Chondrocyte (in vitro differentiated cells): ENCODE measurements at places on chromosomes 16 and 17. TPM values are rescaled to one million over a fixed set of nuclear protein-coding genes. Genes with fewer than 3 reads are reported as not detected.

GRCh38 chr16:21952040-21952792 is 945 bp upstream of the UQCRC2 start:
- H3K36me3 ChIP-seq = no peaks in the 10 kb centered on the region
- H3K27ac ChIP-seq = peak overlapping the region; percentile 98
- H3K27me3 ChIP-seq = peaks cover 1% of the 10 kb centered on the region
- H3K4me1 ChIP-seq = peaks cover 30% of the 10 kb centered on the region

- no peak overlapping the region for H3K27ac ChIP-seq
- H3K4me3 ChIP-seq = no peak overlapping the region
- H3K27me3 ChIP-seq = peaks cover 3% of the 10 kb centered on the region
- H3K36me3 ChIP-seq = no peaks in the 10 kb centered on the region
- DNase-seq = no peak
These were observed 33.5 kb upstream of the DNAH9 start for GRCh38 chr17:11564589-11565380.

- no peak for DNase-seq
- H3K4me3 ChIP-seq = no peak overlapping the region
- no peak overlapping the region for H3K27ac ChIP-seq
- H3K4me1 ChIP-seq = peaks cover 9% of the 10 kb centered on the region
- H3K27me3 ChIP-seq = no peaks in the 10 kb centered on the region
These were observed 11.8 kb downstream of the PEMT start for GRCh38 chr17:17579691-17580090.

GRCh38 chr16:15980329-15980728 is 30.9 kb downstream of the ABCC1 start:
- H3K27ac ChIP-seq = peak overlapping the region; percentile 81
- no peak overlapping the region for H3K4me3 ChIP-seq
- no peak for DNase-seq
- H3K27me3 ChIP-seq = no peaks in the 10 kb centered on the region

DNA sequence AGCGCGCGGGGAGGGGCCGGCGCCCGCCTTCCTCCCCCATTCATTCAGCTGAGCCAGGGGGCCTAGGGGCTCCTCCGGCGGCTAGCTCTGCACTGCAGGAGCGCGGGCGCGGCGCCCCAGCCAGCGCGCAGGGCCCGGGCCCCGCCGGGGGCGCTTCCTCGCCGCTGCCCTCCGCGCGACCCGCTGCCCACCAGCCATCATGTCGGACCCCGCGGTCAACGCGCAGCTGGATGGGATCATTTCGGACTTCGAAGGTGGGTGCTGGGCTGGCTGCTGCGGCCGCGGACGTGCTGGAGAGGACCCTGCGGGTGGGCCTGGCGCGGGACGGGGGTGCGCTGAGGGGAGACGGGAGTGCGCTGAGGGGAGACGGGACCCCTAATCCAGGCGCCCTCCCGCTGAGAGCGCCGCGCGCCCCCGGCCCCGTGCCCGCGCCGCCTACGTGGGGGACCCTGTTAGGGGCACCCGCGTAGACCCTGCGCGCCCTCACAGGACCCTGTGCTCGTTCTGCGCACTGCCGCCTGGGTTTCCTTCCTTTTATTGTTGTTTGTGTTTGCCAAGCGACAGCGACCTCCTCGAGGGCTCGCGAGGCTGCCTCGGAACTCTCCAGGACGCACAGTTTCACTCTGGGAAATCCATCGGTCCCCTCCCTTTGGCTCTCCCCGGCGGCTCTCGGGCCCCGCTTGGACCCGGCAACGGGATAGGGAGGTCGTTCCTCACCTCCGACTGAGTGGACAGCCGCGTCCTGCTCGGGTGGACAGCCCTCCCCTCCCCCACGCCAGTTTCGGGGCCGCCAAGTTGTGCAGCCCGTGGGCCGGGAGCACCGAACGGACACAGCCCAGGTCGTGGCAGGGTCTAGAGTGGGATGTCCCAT is 232.8 kb downstream of the SEC14L1 start:
- H3K4me1 ChIP-seq = peaks cover 62% of the 10 kb centered on the region
- DNase-seq = peak; percentile 92
- peak overlapping the region; percentile 94 for H3K27ac ChIP-seq
- H3K27me3 ChIP-seq = no peaks in the 10 kb centered on the region

- H3K4me3 ChIP-seq = peak overlapping the region; percentile 67
- DNase-seq = no peak
- H3K27ac ChIP-seq = peak overlapping the region; percentile 32
- H3K27me3 ChIP-seq = no peaks in the 10 kb centered on the region
- H3K4me1 ChIP-seq = peaks cover 27% of the 10 kb centered on the region
- H3K36me3 ChIP-seq = peaks cover 5% of the 10 kb centered on the region
These were observed 741 bp upstream of the TLCD3A start for GRCh38 chr17:731644-732066.

DNA sequence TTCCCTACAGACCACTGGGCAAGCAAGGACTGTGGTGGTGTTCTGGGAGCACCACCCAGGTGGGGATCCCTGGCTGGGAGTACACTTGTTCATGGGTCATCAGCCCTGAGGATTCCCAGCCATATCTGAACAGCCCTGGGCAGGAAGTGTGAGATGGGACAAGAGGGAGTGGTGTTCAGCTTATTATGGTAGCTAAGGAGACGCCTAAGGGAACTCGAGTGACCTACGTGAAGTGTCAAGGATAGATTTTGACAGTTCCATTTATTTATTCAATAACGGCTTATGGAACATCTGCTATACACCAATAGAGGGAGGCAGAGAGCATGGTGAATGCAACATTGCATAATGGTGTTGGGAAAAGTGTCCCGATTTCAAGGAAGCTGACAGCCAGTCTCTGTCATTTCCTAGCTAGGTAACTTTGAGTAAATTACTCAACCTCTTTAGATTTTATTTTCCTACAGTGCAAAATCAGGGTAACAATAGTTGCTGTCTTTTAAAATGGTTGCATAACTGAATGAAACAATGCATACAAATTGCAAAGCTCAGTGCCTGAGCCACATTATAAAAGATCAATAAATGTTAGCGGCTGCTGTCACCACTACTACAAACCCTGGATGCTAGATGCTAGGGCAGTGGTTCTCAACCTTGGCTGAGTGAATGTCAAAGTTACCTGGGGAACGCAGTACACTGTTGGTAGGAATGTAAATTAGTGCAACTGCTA is 534.1 kb downstream of the GRIN2A start:
- H3K4me1 ChIP-seq = no peaks in the 10 kb centered on the region
- H3K4me3 ChIP-seq = no peak overlapping the region
- H3K36me3 ChIP-seq = no peaks in the 10 kb centered on the region
- no peak overlapping the region for H3K27ac ChIP-seq
- H3K27me3 ChIP-seq = peaks cover 7% of the 10 kb centered on the region

DNA sequence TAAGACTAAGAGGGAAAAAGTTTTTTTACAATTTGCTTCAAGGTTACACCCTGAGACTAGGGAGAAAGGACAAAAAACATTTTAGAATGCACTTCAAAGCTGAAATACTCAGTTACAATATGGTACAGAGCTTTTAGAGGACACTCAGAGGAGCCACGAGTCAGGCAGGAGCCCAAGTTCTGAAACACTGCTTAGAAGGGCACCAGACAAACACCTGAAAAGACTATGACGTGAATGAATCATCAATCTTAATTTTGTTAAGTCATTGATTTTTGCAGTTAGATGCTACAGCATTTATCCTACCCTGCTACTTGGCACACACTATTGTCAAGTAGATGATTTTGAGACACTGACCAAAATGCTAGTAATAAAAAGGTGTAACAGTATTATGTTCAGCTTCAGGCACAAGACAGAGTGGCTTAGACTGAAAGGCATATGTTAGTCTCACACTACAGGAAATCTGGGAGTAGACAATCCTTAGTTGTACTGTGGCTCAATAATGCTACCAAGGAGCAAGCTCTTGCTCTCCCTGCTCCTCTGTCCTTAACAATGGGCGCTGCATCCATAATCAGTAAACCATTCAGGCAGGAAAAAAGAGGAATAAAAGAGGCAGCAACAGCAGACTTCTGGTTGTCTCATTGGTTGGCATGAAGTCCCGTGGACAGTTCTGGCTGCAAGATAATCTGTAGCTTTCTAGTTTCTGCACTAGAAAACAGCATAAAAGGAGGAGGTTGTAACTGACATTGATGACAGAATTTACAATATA is 151.8 kb downstream of the ABCA8 start:
- no peaks in the 10 kb centered on the region for H3K4me1 ChIP-seq
- H3K36me3 ChIP-seq = no peaks in the 10 kb centered on the region
- no peak overlapping the region for H3K4me3 ChIP-seq
- H3K27me3 ChIP-seq = no peaks in the 10 kb centered on the region
- DNase-seq = no peak

DNA sequence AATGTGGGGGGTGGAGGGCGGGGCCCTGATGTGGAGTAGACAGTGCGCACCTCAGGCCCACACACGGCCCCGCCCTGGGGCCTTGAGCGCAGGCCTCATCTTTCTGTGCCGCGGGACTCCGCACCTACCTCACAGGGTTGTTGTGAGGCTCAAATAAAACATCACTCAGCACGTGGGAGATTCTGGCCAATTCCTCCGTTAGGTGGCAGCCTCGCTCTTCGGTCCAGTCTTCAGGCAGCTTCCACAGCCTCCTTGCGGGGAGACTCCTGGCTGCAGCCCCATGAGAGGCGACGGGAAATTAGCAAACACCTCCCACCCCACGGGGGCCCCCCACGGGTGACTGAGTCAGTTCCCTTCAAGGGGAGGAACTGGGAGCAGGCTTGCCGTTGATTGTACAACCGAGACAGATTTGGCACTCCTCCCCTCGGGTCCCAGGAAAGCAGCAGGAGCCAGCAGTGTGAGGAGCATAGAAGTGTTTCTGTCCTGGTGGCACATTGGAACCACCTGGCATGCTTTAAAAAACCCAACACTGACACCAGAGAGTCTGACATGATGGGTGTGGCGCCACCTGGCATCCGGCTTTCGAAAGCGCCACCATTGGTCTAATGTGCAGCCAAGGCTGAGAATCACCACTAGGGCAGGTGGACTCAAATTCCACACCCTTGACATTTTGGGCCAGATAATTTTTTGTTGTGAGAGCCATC is 7.6 kb downstream of the MRM1 start:
- H3K27ac ChIP-seq = no peak overlapping the region
- H3K4me1 ChIP-seq = peaks cover 12% of the 10 kb centered on the region
- no peak overlapping the region for H3K4me3 ChIP-seq

- no peaks in the 10 kb centered on the region for H3K36me3 ChIP-seq
- H3K4me1 ChIP-seq = peaks cover 25% of the 10 kb centered on the region
- H3K27me3 ChIP-seq = peaks cover 5% of the 10 kb centered on the region
- no peak for DNase-seq
- H3K27ac ChIP-seq = peak overlapping the region; percentile 88
These were observed 10.3 kb upstream of the TVP23A start for GRCh38 chr16:10828851-10829366.

GRCh38 chr17:35129154-35129972 is 7.9 kb downstream of the FNDC8 start:
- no peak for DNase-seq
- peaks cover 5% of the 10 kb centered on the region for H3K4me1 ChIP-seq
- H3K27ac ChIP-seq = no peak overlapping the region
- no peak overlapping the region for H3K4me3 ChIP-seq

GRCh38 chr16:75305364-75306098 is 54.1 kb upstream of the BCAR1 start:
- H3K27ac ChIP-seq = peak overlapping the region; percentile 96
- H3K36me3 ChIP-seq = peaks cover 1% of the 10 kb centered on the region
- H3K27me3 ChIP-seq = no peaks in the 10 kb centered on the region
- DNase-seq = no peak

DNA sequence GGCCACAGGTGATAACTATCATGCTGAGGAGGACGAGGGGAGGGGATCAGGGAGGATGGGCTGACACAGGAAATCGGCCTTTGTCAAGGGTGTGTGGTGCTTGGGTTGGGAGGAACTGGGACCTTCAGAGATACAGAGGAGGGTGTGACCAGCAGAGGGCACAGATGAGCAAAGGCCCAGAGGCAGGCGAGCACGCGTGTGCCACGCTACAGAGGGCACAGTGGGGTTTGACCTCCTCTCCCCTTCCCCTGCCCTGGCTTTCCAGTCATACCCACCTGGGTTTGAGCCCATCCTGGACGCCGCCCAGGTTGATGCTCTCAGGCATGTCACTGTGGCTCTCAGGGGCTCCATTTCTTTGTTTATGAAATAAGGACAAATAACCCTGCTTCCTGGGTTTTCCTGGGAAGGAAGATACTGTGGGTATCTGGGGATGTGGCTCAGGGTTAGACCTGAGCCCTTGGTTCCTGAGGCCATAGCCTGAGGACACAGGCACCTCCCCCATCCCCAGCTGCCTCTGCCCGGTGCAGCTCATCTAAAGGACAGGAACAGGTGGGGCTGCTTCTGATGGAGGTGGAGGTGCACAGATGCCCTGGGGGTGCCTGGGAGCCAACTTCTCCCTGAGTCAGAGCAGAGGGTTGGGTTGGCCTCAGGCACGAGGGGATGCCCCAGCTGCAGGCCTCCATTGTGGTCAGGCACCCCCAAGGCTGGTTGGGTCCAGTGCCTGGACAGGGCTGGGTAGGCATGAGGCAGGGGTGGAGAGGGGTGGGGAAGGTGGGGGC is 51.8 kb downstream of the BEAN1 start:
- H3K4me1 ChIP-seq = peaks cover 6% of the 10 kb centered on the region
- peaks cover 4% of the 10 kb centered on the region for H3K27me3 ChIP-seq
- H3K36me3 ChIP-seq = no peaks in the 10 kb centered on the region
- peak; percentile 68 for DNase-seq
- no peak overlapping the region for H3K27ac ChIP-seq

GRCh38 chr17:61822326-61823285 is 40.7 kb downstream of the BRIP1 start:
- no peak for DNase-seq
- H3K4me1 ChIP-seq = no peaks in the 10 kb centered on the region
- no peak overlapping the region for H3K4me3 ChIP-seq
- H3K27ac ChIP-seq = no peak overlapping the region
- H3K27me3 ChIP-seq = no peaks in the 10 kb centered on the region
- H3K36me3 ChIP-seq = peaks cover 8% of the 10 kb centered on the region

RILP gene
- total RNA-seq = 1.8 to 2.0 TPM (median 1.8 TPM) in 3 replicates

TLCD2 gene
- 5.6 to 9.5 TPM (median 9.2 TPM) in 3 replicates for total RNA-seq

SEZ6L2 gene
- total RNA-seq = 10.9 to 17.0 TPM (median 16.3 TPM) in 3 replicates

CYLD gene
- total RNA-seq = 30.3 to 35.8 TPM (median 33.4 TPM) in 3 replicates

CCL4L2 gene
- total RNA-seq = not detected in 3 replicates
